ENCODE measurements at places on chromosomes 2 and 18. TPM values are rescaled to one million over a fixed set of nuclear protein-coding genes. Genes with fewer than 3 reads are reported as not detected.

DNA sequence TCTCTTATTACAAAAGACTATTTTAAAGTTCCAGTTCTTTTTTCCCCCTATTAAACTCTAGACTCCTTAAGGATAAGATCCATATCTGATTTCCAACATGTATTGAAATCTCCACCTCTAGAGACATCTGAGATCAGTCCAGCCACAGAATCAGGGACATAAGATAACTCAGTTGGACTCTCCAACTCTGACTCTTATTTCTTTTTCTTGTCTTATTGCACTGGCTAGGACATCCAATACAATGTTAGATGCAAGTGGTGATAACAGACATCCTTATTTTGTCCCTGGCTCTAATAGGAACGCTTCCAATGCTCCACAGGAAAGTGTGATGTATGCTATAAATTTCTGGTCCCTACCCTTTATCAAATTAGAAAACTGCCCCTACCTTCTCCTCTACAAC, 158.1 kb downstream of the TNS1 start:
- DNase-seq = no peak

- no peak for DNase-seq
Measured at GRCh38 chr2:195595825-195596224, 61.2 kb upstream of the SLC39A10 start.

GRCh38 chr18:34131006-34131405, 93.7 kb downstream of the NOL4 start:
- DNase-seq = no peak

DNA sequence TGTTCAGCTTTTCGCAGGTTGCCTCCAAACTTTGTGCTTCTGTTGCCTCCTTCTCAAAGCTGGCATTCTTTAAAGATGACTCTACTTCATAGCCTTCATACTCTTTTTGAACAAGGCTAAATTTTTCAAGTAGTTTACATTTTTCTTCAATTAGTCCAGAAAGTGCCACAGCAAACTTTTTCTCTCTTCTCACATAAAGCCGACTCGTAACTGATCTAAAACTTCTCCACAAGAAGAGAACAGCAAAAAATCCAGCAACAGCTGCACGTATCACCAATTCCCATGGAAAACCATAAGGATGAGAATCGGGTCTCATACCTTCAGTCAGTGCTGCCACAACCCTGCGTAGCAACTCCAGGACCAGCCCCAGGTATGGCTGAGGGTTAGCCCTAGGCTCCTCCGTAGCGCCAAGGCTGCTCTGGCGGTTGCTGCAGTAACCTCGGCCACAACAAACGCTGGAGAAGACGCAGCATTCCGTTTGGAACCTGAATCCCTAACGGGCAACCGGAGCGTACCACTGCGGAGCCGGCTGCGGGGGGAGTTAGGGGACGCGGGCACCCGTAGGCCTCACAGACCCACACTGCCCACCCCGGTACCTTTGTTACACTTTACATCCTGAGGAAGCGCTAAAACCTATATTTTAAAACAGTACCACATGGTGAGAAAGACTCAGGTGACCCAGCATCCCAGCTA, at the start of gene CTAGE1:
CTAGE1 (minus strand) TSS at position 420 of the 693 bp plus-strand sequence; CDS start at position 316, 104 bp downstream.
- peak; percentile 63 for DNase-seq

GRCh38 chr18:7272311-7273049, 41.6 kb downstream of the LRRC30 start:
- DNase-seq = peak; percentile 65

Gene CROCC2
- 0.12 TPM for total RNA-seq

DNA sequence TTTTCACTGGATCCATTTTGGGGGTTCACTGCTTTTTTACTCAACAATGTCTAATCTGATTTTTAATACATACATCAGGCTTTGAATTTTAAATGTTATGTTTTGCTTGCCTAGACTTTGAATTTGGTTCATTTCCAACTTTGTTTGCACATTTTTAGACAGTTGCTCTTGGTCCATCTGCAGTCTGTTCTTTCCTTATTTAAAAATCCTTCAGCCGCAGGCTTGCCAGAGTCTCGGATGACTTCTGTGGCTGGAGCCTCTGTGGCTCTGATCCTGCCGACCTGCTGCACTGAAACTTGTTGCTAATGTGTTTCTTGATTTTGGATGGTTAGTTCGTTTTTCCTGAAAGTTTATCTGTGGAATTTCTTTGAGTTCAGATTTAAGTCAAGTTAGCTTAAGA, 172.0 kb upstream of the ALKAL2 start:
- no peak for DNase-seq

Gene MAP3K19
- not detected for total RNA-seq

DNA sequence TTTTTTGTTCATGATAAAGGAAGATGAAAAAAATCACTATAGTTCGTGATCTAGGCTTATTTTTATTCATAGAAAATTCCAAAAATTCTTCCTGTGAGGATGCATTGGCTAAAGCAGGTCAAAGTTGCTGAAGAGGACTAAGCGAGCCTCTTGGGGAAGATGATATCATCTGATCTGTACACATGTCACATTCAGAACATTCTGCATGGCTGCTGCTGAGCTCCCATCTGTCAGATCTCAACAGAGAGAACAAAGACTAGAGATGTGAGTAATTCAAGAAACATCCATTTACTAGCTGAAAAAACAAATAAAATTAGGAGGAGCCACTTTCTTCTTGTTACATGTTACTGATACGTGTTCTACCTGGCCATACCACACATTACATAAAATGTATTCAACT, 518.6 kb upstream of the FSIP2 start:
- peak; percentile 10 for DNase-seq

DNA sequence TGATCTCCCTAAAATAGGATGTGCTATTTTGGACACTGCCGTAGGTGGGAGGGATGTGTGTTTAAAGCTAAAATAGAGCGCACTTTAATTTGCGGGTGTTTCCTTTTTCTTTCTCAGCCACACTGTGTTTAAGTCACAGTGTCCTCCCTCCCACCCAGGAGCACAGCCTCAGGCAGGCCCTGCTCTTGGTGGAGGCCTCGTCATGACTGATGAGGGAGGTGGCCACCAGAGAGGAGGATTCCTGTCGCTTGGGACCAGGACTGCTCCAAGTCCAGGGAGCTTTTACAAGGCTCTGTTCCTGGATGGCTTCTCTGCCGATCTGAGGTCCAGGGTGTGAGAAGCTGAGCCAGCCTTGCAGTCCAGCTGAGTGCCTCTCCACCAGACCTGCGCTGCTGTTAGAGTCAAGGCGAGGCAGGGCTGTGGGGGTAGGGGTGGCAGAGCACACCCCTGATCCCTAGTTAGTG, 33.5 kb downstream of the INPP4A start:
- no peak for DNase-seq

Gene KDM3A
- total RNA-seq = 20.1 TPM

DNA sequence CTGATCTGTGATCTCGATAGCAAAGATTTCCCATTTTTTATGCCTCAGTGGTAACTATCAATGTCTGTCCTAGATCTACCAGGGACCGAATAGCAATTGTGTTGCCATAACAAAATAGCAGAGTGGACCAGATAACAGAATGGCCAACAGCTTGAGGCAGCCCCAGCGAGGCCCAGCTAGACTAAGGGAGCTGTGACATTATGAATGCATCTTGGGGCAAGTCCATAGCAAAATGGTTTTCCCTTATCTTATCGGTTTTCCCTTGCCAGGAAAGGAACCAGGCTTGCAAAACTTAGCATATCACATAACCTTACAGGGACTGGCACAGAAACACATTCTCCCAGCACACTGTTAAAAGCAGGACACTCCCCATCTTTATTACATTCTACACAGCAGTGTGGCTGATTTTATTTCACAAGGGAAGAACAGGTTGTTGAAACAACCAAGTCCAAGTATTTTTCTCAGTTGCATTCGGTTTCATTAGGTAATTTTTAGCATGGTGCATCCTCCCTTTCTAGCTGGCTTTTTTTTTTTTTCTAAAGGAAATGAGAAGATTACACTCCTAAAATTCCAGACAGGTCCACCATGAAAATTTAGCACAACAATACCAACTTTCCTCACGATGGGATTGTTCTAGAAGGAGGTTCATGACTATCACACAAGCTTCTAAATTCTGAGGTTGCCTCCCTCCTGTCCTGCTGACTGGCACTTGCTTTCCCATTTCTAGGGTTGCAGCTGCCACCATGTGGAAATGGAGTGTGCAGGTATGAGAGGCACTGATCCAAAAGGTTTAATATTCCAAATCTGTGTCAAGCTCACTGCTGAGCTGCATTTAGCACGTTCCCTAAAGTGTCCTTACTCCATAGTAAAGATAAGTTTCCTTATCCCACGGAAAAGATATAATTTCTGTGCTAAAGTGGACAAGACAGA, 97.0 kb upstream of the SLC35G4 start:
- peak; percentile 60 for DNase-seq

Gene HOXD13
- 1.2 TPM for total RNA-seq

Gene GALNT3
- not detected for total RNA-seq

Gene LYPD6
- total RNA-seq = 16.1 TPM

Gene RTN4
- 194 TPM for total RNA-seq

Gene RBM44
- total RNA-seq = 1.7 TPM

- no peak for DNase-seq
Measured at GRCh38 chr2:98134172-98135005, 47.4 kb downstream of the VWA3B start.

DNA sequence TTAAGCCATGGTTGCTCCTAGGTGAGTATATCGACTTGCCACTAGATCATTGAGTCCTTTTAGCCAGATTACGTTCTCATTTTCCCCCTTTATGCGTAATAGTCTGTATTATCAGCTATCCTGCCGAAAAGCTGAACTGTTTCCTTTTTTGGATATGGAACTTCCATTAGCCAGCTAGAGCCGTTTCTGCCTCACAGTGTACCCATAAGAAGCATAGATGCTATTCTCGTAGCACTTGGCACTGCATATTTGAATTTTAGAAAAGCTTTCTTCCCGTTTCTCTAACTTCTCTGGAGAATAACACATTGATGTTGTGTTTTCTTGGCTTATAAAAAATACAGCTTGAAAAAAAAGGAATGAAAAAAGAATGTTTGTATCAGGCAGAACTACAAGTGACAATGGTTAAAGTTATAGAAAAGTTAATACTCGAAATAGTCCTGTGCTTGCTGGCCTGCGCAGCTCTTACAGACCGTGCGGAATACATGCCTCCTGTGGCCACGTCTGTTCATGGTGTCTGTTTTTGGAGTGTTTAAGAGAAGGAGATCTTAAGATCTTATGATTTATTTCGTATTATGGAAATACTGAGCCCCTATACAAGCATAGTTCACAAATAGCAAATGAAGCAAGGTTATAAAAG, 710 bp downstream of the DUSP19 start:
- peak; percentile 38 for DNase-seq

GRCh38 chr2:234768608-234769196, 183.1 kb upstream of the SH3BP4 start:
- peak; percentile 61 for DNase-seq

- DNase-seq = no peak
Measured at GRCh38 chr2:39269941-39270340, 26.2 kb upstream of the CDKL4 start.

DNA sequence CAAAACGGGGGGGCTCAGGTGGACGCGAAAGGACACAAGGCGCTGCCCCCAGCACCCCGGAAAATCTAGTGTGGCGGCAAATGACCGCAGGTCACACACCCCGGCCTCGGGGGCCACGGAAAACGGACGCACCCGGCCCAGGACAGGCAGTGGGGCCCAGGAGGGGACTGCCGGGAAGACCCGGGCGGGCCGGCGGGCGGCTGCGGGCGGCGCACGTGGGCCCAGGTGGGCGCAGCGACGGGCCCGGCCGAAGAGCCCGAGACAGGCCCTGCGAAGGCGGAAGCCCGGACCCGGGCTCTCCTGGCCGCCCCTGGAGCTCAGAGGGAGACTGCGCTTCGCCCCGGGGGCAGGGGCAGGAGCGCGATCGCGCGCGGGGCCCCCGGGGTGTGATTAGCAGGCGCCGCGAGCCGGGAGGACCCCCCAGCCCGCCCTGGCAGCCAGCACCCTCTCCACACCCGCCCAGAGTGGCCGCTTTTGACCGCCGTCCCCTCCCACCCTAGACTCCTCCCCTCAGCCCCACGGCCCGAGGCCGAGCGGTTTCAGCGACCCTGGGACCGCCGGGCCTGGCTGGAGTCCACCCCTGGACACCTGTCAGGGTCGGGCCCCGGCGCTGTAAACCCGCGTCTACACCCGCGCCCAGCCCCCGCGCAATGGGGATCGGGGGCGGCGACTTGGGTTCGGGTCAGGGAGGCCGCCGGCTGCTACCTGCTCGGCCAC, 773 bp downstream of the MBP start:
- DNase-seq = peak; percentile 49

Gene TMEM169
- 2.9 TPM for total RNA-seq

DNA sequence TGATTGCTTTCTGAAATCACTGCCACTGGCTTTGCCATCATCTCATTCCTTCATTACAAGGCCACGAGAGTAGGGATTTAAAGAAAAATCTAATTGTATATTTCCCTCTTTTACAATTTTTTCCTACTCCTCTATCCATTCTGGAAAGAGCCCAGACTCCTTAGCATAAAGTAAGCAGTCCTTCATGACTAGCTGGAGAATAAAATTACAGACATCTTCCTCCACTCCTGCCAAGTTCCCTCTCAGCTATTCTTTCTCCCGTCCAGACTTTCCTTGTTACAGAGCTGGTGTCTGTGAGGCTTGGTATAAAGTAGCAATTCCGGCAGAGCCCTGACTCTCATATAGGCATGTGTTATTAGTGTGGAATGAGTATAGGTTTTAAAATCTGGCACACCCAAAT, 806.8 kb downstream of the PLCL1 start:
- DNase-seq = no peak

GRCh38 chr2:121505005-121505404, 25.7 kb upstream of the RNU4ATAC start:
- DNase-seq = peak; percentile 15

DNA sequence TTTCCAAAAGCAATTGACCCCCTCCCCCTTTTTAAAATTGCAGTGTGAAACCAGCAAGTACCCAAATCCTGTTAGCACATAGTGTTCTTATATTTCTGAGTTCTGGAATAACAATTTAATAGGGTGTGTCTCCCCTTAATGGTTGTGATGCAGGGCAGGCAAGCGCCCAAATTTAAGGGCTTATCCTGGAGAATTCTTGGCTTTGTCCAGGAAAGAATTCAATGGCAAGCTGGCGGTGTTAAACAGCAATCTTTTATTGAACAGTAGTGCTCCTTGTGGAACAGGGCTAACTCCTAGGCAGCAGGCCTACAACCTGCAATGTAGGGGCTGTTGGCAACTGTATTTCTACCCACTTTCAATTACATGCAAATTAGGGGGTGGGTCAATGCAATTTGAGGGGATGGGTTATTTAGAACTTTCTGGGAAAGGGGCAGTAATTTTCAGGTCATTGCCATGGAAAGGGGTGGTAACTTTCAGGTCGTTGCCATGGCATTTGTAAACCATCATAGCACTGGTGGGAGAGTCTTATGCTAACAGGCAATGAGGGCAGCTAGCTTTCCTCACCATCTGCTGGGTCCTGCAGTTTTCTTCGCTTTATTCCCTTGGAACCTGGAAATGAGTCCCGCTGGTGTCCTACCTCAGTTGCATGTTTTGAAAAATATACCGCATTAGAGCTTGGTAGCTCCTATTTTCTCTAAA, 149.0 kb upstream of the KCTD1 start:
- no peak for DNase-seq

DNA sequence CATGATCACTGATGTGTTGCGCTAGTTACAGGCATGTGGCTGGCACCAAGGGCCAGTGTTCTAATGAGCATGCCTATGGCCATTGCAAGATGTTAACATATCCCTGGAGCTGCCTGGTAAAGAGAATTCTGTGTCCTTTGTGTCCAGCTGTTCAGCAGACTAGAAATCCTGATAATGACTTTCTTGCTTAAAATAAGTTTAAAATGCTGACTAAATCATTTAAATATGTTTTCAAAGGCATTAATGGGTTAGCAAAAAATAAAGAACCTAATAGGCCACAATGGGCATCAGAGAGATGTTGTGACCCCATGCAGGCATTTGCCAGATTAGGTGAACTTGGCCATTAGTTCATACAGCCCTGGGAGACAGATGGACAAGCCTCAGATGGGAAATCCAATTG, 67.5 kb downstream of the GPR39 start:
- no peak for DNase-seq

Measured in RPMI7951 (cell line).